ENCODE measurements at places on chromosomes 16 and 17. TPM values are rescaled to one million over a fixed set of nuclear protein-coding genes. Genes with fewer than 3 reads are reported as not detected.

DNA sequence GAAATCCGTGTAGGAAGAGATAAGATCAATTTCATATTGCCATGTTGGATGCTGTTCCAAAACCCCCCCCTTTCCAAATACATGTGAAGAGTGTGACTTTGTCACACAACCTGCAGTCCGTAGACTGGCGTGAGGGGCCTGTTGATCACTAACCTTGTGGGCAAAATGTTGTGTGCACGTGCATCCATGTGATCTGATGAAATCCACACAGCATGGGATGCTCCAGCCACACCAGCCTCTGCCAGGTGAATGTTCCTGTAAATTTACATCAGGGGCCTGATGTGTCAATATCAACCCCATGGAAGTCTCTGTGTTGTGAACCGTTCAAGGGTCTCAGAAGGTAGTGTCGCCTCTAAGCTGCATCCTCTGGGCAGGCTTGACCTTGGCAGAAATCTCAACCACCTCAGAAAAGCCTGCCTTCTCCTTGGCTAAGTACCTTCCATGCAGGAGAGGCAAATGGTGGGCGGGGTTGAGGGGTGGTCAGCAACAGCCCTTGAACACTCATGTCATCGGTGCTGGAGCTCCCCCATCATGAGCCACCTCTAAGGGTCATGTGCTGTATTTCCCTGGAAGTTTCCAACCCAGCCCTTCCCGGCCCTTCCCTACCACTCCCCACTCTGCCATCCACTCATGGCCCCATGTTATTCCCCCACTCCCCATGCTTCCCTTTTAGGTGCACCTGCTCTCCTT, 78.2 kb upstream of the DNAH17 start:
- DNase-seq, result no peak

DNA sequence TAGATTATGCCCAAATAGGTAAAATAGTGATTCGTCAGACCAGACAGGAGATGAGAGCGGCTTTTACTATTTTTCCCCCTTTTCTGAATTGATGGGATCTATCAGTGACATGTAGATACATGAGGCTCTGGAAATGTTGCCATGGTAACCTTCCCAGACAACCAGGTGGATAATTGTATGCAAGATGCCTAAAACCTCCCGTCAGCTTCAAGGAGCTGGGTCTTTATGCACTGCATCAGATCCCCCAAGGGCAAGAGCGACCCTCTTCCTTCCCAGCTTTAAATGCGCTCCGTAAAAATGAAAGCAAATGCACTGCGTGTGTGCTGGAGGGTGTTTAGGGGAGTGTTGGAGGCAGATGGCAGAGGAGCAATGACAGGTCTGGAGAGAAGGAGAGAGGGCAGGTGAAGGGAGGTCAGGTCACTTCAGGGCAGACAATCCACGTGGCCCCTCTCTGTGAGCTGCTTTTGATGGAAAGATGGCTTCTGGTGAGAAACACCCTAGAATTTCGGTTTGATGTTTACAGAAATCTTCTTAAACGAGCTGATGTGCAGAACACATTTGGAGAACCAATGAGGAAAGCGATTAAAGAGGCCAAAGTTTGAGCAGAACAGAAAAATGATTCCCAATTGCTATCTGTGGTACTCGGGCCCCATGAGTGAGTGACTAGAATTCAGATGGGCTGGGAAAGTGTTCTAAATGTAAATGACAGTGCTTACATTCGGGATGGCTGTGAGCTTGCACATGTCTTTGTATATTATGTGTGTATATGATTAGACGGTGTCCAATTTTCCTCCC, 461.7 kb upstream of the HSBP1 start:
- DNase-seq, result no peak

Gene ZNF75A
- 12.9 TPM for total RNA-seq

Gene FBXW10
- not detected for total RNA-seq

DNA sequence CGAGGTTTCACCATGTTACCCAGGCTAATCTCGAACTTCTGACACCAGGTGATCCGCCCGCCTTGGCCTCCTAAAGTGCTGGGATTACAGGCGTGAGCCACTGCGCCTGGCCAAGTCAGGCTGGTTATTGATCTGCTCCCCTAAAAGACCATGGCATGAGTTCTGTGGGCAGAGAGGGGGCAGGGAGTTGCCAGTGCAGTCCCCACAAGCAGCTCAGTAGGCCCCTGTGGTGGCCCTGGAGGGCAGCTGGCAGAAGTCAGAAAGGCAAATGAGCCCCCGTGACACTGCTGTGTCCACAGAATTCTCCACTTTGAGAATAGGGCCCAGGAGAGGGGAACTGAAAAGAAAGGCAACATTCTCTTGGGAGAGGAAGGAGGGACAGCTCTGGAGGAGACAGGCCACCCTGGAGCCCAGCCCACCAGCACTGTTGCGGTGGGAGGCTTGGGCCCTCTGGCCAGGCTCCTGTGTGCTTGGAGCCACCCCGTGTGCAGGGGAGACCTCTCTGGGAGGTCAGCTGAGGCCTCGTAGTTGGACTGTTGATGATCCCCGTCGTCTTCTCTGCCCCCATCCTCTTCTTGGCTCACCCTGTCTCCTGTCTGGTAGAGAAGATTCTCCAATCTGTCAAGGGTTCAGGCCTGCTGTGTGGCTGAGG, 2.1 kb upstream of the AMDHD2 start:
- DNase-seq, result no peak

- DNase-seq, result no peak
Observed at GRCh38 chr16:27965801-27966200, 97.7 kb downstream of the GSG1L start.

GRCh38 chr17:21523497-21524210, 147.5 kb downstream of the KCNJ12 start:
- DNase-seq, result no peak

DNA sequence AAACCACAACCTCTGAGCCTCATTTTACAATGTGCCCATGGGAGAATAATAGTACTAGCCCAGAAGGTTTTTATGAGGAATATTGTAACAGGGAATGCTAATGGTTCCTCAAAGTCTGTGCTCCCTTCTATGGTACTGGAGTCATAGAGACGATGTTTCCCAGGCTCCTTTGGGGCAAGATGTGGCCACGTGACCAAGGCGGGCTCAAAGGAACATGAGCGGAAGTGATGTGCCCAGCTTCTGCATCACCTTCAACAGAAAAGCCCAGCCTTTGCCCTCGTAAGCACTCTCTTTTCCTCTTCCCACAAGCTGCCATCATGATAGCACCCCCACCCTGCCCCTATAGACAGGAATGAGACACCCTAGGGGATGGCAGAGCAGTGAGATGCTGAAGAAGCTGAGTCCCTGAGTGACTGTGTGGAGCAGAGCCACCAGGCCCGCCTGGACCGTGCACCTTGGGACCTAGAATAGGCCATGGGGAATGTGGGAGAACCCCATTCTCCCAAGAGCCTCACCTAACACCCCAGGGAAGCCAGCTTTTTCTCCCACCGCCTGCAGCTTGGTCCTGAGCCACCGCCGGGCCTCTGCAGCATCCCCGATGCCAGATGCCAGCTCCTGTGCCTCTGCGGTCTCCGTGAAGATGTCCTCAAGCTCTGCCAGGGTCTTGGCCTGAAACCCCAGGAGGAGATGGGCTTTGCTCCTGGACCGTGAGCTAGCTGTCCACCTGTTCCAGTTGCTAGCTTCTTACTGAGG, 22.2 kb upstream of the PIK3R6 start:
- no peak for DNase-seq

Gene ATP6V0C
- total RNA-seq, result 33.5 TPM

Gene MT4
- total RNA-seq, result not detected

DNA sequence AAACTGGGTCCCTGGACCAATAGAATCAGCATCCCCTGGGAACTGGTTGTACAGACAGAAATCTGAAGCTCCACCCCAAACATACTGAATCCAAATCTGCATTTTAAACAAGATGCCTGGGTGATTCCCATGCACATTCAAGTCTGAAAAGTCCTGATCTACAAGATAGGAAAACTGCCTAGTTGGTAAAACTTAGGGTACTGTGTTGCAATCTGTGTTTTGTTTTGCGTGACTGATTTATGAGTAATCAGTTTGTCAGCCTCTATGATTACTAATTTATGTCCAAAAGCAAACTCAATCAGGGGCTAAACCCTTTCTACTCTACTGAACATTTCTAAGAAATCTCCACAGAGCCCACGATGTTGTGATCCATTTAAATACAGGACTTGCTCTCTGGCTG, 103.8 kb downstream of the YPEL2 start:
- no peak for DNase-seq

DNA sequence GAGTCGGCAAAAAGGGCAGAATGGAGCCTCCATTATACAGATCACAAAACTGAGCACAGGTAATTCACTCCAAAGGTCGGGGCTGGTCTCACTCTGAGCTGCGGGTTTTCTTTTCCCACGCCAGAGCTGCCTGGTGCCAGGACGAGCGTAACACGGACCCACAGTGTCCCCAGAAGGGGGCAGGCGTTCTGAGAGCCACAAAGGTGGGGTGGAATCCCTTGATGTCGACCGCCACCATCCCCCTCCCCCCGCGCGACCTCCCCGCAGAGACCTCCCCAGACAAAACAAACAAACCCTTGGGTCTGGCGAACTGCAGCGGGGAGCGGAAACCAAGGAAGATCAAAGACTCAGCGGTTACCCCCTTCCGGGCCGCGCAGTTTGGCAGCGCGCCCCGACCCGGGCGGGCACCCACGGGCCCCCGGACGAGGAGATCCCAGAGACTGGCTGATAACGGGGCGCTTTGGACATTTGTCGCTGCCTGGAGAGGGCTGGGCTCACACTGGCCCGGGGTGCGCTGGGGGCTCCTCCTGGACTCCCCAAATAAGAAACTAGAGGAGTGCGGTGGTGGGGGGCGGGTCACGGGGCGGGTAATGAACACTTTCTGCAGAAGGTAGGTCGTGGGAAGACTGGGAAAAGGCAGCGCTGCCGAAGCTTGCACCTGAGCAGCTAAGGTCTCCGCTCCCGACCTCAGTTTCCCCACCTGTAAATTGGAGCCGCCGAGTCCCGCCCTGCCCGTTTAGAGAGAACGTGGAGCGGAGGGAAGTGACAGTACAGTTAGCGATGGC, 664 bp upstream of the NKD1 start:
- DNase-seq, result peak; percentile 68

DNA sequence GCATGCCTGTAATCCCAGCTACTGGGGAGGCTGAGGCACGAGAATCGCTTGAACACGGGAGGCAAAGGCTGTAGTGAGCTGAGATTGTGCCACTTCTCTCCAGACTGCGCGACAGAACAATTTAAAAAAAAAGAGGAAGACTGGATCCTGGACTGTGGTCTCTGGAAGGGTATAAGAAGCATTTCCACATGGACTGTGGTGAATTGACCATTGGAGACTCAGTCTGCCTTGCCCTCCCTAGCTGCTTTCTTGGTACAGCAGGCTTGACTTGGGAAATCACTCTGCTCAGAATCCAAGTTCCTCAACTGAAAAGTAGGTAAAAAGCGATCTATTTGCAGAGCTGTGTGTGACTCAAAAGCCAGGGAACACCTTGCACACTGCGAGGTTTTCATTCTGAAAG, 1.0 kb upstream of the MGRN1 start:
- no peak for DNase-seq

DNA sequence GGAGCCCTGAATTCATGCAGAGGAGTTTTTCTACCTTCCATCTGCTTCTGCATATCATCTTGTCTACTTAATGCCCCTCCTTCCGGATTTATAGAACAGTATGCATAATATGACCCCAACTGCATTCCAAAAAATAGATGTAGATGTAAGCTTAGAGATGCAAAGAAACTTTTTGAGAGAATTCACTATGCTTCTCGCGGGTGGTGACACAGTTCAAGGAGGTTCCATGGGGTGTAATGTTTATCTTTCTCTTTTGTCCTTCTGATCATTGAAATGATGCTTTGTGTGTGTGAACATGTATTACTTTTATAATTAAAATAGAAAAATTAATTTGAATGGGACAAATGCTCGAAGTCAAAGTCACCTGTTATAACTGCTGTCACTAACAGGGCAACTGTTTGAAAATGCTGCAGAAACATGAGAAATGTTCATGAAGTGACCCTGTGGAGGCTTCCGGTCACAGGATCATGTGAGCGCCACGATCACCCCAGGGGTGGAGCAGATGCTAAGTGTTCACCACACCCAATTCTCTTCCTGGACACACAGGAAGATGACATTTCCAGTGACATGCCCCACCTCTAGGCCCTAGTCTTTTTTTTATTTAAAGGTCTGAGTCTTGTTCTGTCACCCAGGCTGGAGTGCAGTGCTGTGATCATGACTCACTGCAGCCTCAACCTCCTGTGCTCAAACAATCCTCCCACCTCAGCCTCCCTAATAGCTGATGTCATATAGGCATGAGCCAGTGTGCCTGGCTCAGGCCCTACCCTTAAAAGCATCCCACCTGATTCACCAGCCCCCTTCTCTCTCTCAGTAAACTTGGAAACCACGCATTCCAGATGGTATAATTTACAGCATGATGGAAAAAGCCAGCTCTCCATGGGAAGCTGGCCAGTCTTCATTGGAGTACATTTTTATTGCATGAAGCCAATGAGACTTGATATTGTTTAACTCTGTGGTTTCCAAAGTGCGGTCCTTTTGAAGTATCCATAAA, 21.0 kb upstream of the AGRP start:
- DNase-seq, result peak; percentile 52

DNA sequence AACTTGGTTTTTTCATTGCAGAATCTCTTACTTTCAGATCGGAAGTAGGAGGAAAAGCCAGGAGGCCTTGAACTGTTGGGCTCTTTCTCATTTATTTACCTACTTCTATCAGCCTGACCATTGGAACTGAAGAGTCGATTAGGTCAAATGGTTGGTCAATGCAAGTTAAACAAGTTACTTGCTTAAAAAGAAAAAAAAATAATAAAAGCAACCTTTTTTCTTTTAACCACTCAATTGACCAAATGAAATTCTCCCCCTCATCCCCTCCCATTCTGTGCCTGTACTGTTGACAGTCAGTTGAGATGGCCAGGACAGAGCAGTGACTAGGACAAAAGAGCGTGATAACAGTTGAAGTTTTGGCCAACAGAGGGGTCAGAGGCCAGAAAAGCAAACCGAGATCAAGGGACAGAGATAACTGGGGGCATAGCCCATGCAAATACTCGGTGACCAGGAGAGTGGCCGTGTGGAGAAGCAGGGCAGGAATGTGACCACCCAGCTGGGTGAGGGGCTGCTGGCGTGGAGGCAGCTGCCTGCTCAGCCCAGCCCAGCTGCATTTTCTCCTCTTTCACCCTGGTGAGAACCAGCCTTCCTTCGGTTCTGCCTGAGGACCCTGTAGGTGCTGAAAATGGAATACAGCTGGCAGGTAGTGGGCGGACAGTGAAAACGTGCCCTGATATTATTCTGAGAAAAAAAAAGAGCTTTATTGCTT, 72.2 kb downstream of the HS3ST3B1 start:
- DNase-seq, result no peak

All from body of pancreas (tissue), 4 donors.